ENCODE measurements at places on chromosomes 7 and 10. TPM values are rescaled to one million over a fixed set of nuclear protein-coding genes. Genes with fewer than 3 reads are reported as not detected.
A peak's percentile ranks its signal among the peaks of the same experiment; 100 is the strongest.

GRCh38 chr10:118210276-118210675, 131.8 kb downstream of the FAM204A start:
- no peak overlapping the region for H3K4me3 ChIP-seq
- H3K27me3 ChIP-seq = no peaks in the 10 kb centered on the region

DNA sequence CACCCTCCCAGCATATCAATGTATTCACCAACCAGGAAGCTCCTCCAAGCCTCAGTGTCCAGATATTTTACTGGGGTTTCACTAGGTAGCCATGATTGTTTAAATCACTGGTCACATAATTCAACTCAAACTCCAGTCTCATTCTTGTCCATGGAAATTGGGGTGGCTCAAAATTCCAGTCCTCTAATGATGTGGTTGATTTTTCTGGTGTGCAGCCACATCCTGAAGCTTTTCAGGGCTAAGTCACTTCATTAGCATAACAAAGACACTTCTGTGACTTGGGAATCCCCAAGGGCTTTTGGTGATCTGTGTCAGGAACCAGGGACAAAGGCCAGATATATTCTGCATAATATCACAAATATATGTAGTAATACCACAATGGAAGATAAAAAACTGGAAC, 786.9 kb upstream of the IGFBP3 start:
- H3K4me3 ChIP-seq = no peak overlapping the region

The UNCX gene
- not detected for total RNA-seq

GRCh38 chr7:112462236-112462635, 12.0 kb downstream of the IFRD1 start:
- no peaks in the 10 kb centered on the region for H3K4me1 ChIP-seq
- H3K36me3 ChIP-seq = peaks cover 5% of the 10 kb centered on the region
- peak; percentile 74 for DNase-seq
- no peak overlapping the region for H3K4me3 ChIP-seq
- H3K27me3 ChIP-seq = no peaks in the 10 kb centered on the region

- no peak overlapping the region for H3K4me3 ChIP-seq
- no peak for DNase-seq
- peaks cover 32% of the 10 kb centered on the region for H3K4me1 ChIP-seq
- peaks cover 4% of the 10 kb centered on the region for H3K36me3 ChIP-seq
- no peaks in the 10 kb centered on the region for H3K27me3 ChIP-seq
- H3K27ac ChIP-seq = peak overlapping the region; percentile 89
These were observed 86.7 kb upstream of the GSDME start for GRCh38 chr7:24843821-24844434.

DNA sequence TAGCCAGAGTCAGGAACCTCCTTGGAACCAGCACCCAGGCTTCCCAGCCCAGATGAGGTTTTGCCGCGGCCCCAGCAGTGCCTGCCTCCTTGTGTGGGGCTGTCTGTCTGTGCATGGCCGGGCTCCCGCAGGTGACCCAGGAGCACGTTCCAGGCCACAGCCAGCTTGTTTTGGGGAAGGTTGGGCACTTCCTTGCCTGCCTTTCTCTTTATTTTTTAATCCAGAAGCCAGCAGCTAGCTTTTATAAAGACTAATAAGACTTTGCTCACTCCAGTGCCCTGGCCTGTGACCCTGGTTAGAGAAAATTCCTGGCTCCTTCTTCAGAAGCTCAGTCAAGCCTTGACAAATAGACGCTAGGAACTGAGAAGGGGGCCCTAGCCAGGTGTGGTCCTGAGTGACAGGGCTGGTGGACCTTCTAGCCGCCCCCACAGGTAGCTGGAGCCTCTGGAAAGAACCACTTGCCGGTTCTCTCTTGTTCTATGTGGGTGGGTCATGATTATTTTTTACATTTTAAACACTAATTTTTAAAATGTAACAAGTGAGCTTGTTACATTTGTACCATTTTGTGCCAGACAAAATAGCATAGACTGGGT, 837 bp downstream of the SLC29A3 start:
- peak overlapping the region; percentile 63 for H3K4me3 ChIP-seq
- H3K36me3 ChIP-seq = no peaks in the 10 kb centered on the region
- no peak for DNase-seq
- H3K27me3 ChIP-seq = no peaks in the 10 kb centered on the region
- no peak overlapping the region for H3K27ac ChIP-seq
- peaks cover 3% of the 10 kb centered on the region for H3K4me1 ChIP-seq

DNA sequence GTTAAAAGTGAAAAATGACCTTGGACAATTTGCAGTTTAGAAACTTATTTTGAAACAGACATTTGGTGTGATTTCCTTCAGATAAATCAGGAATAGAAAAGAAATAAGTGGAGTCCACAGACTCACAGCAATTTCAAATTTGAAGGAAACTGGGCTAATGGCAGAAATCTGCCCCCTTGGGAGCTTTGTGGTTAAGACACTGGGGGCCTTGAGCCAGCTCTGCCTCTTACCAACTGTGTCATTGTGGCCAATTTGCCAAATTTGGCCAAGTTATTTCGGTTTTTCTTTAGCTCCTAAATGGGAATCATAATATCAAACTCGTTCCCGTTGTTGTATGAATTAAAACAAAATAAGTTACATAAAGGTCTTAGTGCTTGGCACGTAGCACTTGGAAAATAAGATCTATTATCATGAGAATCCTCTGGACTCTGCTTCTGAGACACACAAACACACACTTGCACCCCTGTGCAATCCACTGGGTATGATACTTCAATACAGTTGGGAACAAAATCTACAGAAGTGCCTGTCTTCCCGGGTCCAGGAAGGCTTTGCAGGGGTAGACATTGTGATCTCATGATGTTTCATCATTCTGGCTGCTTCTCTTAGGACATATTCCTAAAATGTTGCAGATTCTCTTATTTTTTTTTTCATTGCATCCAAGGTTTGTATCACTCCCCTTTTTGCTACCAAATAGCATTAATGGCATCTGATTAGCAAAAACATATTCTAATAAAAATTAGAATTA, 4.9 kb downstream of the ARMC3 start:
- H3K27ac ChIP-seq = no peak overlapping the region
- peaks cover 2% of the 10 kb centered on the region for H3K27me3 ChIP-seq
- peaks cover 7% of the 10 kb centered on the region for H3K4me1 ChIP-seq

GRCh38 chr7:75650681-75651080, 88.1 kb downstream of the HIP1 start:
- H3K4me1 ChIP-seq = peaks cover 18% of the 10 kb centered on the region
- H3K36me3 ChIP-seq = no peaks in the 10 kb centered on the region
- H3K4me3 ChIP-seq = no peak overlapping the region
- no peak overlapping the region for H3K27ac ChIP-seq
- H3K27me3 ChIP-seq = no peaks in the 10 kb centered on the region

The LOXL4 gene
- total RNA-seq = 1.4 TPM

GRCh38 chr10:37667736-37668135, 189.7 kb downstream of the ZNF248 start:
- no peaks in the 10 kb centered on the region for H3K36me3 ChIP-seq
- H3K4me1 ChIP-seq = no peaks in the 10 kb centered on the region
- H3K27ac ChIP-seq = no peak overlapping the region
- no peak overlapping the region for H3K4me3 ChIP-seq
- no peak for DNase-seq
- no peaks in the 10 kb centered on the region for H3K27me3 ChIP-seq

GRCh38 chr7:101857358-101857811, 40.0 kb downstream of the CUX1 start:
- no peak for DNase-seq
- H3K4me3 ChIP-seq = no peak overlapping the region
- peaks cover 23% of the 10 kb centered on the region for H3K4me1 ChIP-seq
- no peaks in the 10 kb centered on the region for H3K36me3 ChIP-seq
- no peaks in the 10 kb centered on the region for H3K27me3 ChIP-seq
- H3K27ac ChIP-seq = no peak overlapping the region

DNA sequence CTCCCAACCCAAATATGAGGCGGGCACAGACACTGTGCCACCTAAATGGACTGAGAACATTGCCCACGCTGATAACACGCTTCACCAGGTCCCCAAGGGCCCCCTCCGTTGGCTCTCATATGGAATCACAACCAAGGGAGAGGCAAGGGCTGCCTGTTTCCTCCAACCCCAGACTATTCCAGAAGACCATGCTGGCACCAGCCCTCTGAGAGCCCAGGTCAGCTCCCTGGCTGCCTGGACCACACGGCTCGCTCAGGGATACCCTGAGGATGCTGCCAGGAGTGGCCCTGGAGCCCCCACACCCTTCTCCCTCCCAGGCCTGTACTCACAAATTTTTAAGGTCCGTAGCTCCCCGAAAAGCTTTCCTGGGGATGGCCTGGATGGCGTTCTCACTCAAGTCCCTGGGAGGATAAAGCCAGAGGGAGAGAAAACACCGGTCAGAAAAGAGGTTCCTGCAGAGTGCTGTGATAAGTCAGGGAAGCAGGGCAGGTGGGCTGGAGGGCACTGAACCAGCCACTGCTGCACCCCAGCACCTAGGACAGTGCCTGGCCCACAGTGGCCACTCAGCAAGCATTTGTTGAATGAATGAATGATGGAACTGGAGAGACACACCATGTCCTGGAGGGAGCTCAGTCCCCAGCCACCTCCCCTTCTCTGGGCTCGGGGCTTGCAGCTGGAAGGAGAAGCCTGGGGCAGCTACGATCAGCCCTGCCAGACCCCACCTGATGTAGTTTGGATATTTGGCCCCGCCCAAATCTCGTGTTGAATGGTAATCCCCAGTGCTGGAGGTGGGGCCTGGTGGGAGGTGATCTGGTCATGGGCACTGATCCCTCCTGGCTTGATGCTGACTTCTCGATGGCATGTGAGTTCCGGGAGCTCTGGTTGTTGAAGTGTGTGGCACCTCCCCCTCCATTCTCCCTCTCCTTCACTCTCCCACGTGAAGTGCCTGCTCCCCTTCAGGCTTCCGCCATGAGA, 119.8 kb downstream of the SLIT1 start:
- no peak for DNase-seq
- no peak overlapping the region for H3K4me3 ChIP-seq
- H3K27me3 ChIP-seq = no peaks in the 10 kb centered on the region

GRCh38 chr10:70512149-70512639, 33.6 kb downstream of the PALD1 start:
- H3K27ac ChIP-seq = no peak overlapping the region
- H3K27me3 ChIP-seq = no peaks in the 10 kb centered on the region
- H3K4me3 ChIP-seq = no peak overlapping the region
- H3K4me1 ChIP-seq = peaks cover 29% of the 10 kb centered on the region
- DNase-seq = no peak

- no peak overlapping the region for H3K4me3 ChIP-seq
- no peaks in the 10 kb centered on the region for H3K4me1 ChIP-seq
- H3K36me3 ChIP-seq = no peaks in the 10 kb centered on the region
- H3K27ac ChIP-seq = no peak overlapping the region
- H3K27me3 ChIP-seq = peaks cover 1% of the 10 kb centered on the region
- DNase-seq = no peak
These were observed 6.2 kb upstream of the ACHE start for GRCh38 chr7:100901921-100902332.

GRCh38 chr7:50207686-50208255, 96.7 kb upstream of the IKZF1 start:
- H3K27me3 ChIP-seq = no peaks in the 10 kb centered on the region
- no peak overlapping the region for H3K4me3 ChIP-seq
- no peak overlapping the region for H3K27ac ChIP-seq
- no peaks in the 10 kb centered on the region for H3K36me3 ChIP-seq
- H3K4me1 ChIP-seq = no peaks in the 10 kb centered on the region
- no peak for DNase-seq

- H3K36me3 ChIP-seq = no peaks in the 10 kb centered on the region
- H3K4me3 ChIP-seq = no peak overlapping the region
- no peaks in the 10 kb centered on the region for H3K4me1 ChIP-seq
- no peak for DNase-seq
These were observed 298.3 kb downstream of the CNTNAP2 start for GRCh38 chr7:146414937-146415336.

- H3K4me1 ChIP-seq = no peaks in the 10 kb centered on the region
- DNase-seq = no peak
- no peak overlapping the region for H3K27ac ChIP-seq
- H3K36me3 ChIP-seq = no peaks in the 10 kb centered on the region
- no peaks in the 10 kb centered on the region for H3K27me3 ChIP-seq
These were observed 56.8 kb downstream of the RAB11FIP2 start for GRCh38 chr10:117989962-117990361.

The GLCCI1 gene
- total RNA-seq = 5.1 TPM

GRCh38 chr7:42262964-42263363, 26.0 kb upstream of the GLI3 start:
- H3K4me3 ChIP-seq = no peak overlapping the region
- H3K27ac ChIP-seq = no peak overlapping the region
- peaks cover 5% of the 10 kb centered on the region for H3K27me3 ChIP-seq
- DNase-seq = no peak
- no peaks in the 10 kb centered on the region for H3K4me1 ChIP-seq

DNA sequence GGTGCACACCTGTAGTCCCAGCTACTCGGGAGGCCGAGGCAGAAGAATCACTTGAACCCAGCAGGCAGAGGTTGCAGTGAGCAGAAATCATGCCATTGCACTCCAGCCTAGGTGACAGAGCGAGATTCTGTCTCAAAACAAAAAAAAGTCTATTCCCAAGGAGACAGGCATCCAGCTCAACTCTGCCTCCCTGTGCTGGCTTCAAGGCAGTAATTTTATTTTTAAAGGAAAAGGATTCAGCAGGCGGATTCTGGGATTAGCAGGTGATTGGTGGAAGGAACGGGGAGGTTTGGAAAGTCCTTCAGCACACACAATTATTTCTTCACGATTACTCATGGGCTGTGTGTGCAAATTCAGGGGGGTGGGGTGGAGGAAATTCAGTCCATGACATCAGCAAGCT, 242.9 kb downstream of the PAXIP1 start:
- no peaks in the 10 kb centered on the region for H3K4me1 ChIP-seq
- DNase-seq = no peak
- no peak overlapping the region for H3K27ac ChIP-seq
- no peaks in the 10 kb centered on the region for H3K27me3 ChIP-seq
- H3K4me3 ChIP-seq = no peak overlapping the region
- H3K36me3 ChIP-seq = no peaks in the 10 kb centered on the region

DNA sequence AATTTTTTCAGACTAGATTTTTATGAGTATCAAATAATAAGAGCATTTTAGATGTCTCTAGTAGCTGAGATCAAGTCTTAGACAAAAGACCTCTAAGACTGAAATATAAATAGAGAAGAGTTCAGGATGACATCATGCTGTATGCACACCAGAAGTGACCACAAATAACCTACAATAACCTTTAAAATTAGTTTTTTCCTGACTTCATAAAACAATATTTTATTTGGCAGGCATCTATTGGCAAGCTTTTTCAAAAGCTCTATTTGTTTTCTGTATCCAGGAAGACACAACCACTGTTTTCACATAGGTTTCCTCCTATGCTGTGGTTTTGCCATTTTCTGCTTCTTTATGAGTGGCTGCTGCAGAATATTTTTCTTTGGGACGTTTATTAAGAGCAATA, 359.1 kb downstream of the CRPPA start:
- peaks cover 34% of the 10 kb centered on the region for H3K4me1 ChIP-seq
- H3K36me3 ChIP-seq = no peaks in the 10 kb centered on the region

DNA sequence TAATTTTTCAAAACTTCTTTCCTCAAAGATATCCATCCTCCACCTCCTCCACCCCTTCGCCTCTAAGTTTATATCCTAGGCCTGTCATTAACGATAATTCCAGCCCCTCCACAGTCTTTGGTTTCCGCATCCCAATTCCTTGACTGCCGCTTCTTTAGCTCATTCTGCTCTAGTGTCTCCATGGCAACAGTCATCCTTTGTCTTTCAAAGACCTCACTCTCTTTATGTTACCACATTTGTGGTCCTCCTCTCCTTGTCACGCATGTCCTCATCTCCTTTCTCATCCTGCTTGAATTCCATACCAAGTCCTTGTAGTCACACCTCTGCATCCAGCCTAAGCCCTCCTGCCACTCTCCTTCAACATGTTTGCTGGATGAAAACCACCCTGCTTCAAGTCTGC, 511.2 kb upstream of the KLF6 start:
- H3K27me3 ChIP-seq = no peaks in the 10 kb centered on the region
- no peaks in the 10 kb centered on the region for H3K36me3 ChIP-seq
- no peak overlapping the region for H3K4me3 ChIP-seq
- no peak for DNase-seq
- H3K27ac ChIP-seq = no peak overlapping the region
- H3K4me1 ChIP-seq = no peaks in the 10 kb centered on the region

The PRSS37 gene
- not detected for total RNA-seq

The GIMAP5 gene
- total RNA-seq = 0.85 TPM

All from endothelial cell of umbilical vein (primary cell).